GM12864 (cell line): ENCODE measurements at places on chromosomes 4 and X.

DNA sequence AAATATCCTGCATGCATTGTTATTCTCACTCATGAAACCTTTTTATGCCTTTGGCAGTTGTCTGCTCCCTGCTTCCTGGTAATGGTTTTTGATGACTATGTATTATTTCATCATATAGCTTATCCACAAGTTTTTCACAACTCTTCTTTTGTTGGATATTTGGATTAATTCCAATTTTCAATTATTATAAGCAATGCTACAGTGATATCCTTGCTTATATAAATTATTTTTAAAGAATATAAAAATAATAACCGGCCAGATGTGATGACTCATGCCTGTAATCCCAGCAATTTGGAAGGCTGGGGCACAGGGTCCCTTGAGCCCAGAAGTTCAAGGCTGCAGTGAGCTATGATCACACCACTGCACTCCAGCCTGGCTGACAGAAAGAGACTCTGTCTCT lies 47.0 kb downstream of the ASIC5 start:
- no peak for DNase-seq

- DNase-seq: no peak
These were observed 7.4 kb upstream of the DYNLT3 start for GRCh38 chrX:37854748-37855147.

GRCh38 chrX:79170476-79171035 lies 26.1 kb downstream of the GPR174 start:
- DNase-seq: no peak

DNA sequence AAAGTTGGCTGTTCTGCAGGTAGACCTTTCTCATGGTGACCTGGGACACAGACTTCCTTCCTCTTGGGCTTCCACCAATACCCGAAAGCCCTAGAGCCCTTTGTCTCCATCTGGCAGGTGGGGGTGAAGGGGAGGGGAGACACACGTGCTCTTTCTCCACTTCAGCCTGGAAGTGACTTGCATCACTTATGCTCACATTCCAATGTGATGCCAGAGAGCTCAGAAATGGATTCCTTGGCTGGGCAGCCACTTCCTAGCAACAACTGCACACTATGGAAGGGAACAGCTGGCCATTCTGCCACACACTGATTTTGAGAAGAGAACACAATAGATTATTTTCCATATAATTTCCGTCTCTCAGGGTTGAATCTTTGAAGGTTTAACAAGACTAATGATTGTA lies 36.3 kb downstream of the C4orf51 start:
- DNase-seq: no peak

DNA sequence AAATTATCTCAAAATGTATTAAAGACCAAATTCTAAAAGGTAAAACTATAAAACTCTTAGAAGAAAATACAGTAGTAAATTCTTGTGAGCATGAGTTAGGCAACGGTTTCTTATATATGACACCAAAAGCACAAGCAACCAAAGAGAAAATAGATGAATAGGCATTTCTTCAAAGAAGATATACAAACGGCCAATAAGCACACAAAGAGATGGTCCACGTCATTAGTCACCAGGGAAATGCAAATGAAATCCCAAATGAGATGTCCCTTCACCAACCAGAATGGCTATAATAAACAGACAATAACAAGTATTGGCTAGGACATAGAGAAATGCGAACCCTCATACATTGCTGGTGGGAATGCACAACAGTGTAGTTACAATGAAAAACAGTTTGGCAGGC lies 44.6 kb downstream of the RAB33A start:
- DNase-seq: no peak

DNA sequence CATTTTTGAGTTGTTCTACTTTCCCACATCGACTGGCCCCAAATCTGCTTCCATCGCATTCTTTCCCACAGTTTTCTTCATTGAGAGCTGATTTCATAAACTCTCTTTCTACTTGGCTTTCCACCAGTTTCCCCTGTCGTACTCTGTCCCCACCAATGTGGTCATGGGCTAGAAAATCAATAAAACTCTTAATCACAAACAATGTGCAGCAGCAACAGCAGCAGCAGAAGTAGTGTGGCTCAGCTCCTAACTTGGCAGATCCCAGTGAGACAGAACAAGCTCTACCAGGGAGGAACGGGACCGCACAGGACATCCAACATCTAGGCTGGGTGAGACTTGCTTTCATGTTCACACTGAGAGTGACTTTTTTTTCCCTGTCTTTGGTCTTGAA lies 3.1 kb upstream of the SETD7 start:
- no peak for DNase-seq

DNA sequence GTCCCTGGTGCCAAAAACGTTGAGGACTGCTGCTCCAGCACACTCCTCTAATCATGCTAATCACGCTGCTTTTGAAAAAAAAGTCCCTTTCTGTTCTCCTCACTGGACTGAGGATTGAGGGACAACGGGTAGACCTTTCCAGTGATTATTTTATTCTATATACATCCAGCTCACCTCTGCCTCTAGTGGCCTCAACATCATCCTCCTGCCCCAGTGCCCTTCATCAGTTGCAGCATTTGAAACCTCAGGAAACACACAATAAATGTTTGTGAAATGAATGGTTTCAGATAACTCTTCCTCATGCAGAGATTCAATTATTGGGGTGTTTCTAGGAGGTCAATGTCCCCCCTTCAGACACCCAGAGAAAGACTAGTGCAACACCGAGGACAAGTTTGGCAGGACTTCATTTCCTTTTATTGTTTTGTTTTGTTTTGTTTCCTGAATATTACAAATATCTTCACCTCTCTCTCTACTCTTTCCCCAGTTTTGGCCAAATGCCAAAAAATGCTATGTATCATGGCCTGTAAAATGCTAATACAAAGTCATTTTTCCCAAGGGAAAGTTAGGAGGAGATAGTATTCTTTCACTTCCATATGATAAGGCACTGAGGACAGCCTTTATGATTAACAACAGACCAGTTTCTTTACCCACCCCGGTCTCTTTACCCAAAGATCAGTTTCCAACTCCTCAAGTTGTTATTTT lies 460.1 kb upstream of the SLIT2 start:
- DNase-seq: no peak

- no peak for DNase-seq
These were observed 9.0 kb downstream of the BMP3 start for GRCh38 chr4:81039351-81039972.

GRCh38 chrX:132648895-132649294 lies 160.1 kb upstream of the MBNL3 start:
- no peak for DNase-seq

DNA sequence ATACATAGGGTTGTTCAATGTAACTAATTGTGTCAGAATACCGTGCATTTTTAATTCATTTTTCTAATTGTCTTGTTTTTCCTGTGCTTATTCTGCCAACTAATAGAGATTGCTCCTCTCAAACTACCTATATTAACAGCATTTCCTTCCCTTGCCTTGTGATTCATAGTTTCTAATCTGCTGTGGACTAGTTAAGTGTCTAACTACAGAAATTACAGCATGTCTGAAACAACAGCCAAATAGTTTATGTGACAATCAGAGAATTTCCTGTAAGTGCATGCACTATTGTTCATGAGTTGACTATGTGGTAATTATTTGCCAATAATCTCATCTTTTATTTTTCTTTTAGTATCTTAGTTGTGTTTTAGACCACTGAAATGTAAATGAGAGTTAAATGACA lies 4.1 kb upstream of the SEC24B start:
- DNase-seq: no peak

GRCh38 chr4:109588176-109588575 lies 28.1 kb downstream of the MCUB start:
- peak; percentile 56 for DNase-seq

DNA sequence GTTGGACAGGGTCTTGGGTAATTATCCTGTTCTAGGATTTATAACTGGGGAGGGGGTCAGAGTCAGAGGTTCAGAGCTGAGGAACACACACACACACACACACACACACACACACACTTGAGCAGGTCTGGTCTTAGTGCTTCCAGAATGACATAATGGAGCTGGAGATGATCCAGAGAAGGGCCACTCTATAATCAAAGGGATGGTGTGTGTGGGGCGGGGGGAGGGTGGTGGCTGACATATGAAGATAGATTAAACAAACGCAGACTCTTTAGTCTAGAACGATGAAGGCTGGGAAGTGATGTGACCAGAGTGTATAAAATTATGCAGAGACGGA lies 434 bp upstream of the TMEM255A start:
- no peak for DNase-seq

- no peak for DNase-seq
These were observed 56.5 kb downstream of the SNX25 start for GRCh38 chr4:185265942-185266341.

DNA sequence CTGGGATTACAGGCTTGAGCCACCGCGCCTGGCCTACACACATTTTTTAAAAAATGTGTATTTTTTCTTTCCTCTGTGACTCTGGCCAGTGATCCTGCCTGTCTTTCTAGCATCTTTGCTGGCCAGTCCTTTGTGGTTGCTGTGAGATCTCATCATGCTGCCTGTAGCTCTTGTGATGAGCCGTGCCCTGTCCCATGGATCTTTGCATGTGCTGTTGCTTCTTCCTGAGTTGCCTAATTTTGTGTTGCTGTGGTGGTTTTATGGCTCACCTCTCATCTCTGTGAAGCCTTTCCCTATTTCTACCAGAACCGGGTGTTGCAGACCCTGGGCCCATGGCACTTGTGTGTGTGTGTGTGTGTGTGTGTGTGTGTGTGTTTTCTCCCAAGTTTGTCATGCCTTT lies 8.3 kb downstream of the NSD2 start:
- DNase-seq: no peak

- no peak for DNase-seq
These were observed 268.6 kb upstream of the VCX start for GRCh38 chrX:7574325-7574724.

DNA sequence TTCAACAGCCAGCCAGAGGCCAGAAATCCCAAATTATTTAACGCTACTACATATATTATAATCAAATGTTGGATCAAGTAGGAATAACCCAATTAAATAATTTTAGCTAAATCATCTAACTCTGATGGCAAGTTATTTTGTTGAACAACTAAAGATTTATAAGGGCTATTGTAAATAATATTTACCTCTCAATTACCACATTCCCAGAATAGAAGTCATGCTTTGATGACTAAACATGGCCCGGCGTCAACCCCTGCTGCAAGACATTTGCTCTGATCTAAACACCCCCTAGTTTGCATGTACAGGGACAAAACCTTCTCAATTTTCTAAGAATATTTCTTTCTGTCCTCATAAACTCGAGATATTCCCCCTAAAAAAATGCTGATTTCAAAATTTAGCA lies 14.2 kb downstream of the VEGFC start:
- DNase-seq: no peak

DNA sequence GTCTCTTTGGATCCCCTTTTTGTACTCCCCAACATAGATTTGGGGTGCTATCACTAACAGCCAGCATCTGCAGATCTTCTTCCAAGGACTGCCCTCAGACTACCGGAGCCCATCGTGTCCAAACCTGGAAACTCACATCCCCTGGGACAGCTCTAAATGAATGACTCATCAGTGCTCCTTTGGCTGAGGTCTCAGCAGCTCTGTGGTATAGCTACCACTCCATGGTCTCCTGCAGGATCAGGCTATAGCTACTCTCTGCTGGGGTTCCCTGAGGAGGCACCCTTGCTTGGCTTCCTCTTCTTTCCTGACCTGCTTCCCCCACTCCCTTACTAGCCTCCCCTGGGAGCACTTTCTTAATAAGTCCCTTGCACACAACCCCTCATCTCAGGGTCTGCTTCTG lies 97.5 kb upstream of the PRPS2 start:
- no peak for DNase-seq

DNA sequence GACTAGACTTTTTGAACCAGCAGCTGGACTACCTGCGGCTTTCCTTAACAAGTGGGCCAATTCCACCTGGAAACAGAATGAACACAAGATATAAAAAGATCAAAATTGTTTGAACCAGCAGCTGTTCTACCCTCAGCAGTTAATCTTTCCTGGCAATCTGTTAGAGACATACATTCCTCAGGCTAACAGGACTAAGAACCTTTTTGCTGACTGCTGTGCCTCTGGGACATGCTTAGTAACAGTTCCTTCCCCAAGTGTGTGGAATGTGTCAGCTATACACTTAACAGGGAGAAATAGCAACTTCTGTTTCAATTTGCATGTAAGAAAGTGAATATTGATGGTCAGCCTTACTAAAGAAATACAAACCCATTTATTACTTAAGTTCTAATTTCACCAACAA lies 554.4 kb downstream of the ARAP2 start:
- DNase-seq: no peak

DNA sequence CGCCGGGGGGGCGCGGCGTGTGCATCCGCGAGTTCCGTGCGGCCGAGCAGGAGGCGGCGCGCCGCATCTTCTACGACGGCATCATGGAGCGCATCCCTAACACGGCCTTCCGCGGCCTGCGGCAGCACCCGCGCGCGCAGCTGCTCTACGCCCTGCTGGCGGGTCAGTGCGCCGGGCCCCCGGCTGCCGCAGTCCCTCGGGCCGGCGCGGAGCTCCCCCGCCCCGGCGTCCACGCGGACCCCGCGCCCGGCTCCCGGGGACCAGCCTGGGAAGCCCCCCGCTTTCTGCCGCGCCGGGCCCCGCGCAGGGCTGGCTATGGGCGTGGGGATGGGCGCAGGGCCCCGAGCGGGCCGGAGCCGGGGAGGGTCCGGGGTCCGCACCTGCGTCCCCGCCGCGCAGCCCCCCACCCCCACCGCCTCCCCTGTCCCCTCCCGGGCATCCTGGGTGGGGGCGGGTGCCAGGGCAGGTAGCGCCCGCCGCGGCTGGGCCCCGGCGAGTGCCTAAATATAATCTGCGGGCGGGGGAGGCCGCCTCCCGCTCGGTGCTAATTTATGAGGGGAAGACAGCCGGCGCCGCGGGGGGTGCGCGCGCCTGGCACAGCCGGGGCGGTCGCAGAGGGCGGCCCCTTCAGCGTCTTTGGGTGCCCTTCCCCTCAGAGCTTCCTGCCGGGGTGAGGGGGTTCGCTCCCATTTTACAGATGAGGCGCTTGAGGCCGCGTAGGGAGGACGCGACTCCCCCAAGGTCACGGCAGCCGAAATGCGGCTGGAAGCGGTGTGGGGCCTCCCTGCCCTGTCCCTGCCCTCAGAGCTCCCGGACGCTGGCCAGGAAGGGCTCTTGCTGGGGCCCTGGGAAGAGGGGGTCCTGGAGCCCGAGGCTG lies 837 bp downstream of the NAT8L start:
- no peak for DNase-seq

DNA sequence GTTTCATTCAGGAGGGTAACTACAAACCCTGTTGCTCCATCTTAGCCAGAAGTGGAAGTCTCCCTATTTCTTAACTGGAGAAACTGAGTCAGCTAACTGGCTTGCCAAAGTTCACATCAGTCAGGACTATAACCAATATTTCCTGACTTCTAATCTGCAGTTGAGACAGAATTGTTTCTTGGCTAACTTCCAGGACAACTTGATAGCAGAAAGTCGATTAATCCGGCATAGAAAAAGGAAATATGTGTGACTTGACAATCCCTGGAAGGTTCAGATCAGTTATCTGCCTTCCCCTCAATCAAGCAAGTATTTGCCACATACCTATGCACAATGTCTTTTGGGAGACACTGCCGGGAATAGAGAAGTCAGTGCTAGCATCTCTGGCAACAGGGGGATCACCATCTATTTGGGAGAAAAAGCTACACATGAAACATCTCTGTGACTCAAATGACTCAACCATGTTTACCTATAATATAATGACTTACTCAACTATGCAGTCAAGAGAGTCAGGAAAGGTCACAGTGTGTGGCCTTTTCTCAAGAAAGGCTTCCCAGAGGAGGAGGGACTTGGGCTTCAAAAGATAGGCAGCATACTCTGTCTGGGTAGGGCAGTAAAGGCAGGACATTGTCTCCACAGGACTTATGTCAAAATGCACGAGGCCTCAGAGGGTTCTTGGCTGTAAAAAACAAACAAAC lies 12.4 kb upstream of the LONRF3 start:
- DNase-seq: no peak

- no peak for DNase-seq
These were observed 429.7 kb downstream of the MAPK10 start for GRCh38 chr4:85929961-85930665.

- no peak for DNase-seq
These were observed 28.5 kb upstream of the FGF2 start for GRCh38 chr4:122798101-122798500.
